ENCODE measurements at places on chromosomes 6 and 20.

- DNase-seq = no peak
Measured at GRCh38 chr6:46918806-46919205, 2.9 kb downstream of the ADGRF5 start.

- no peak for DNase-seq
Measured at GRCh38 chr20:37538003-37538402, 10.3 kb upstream of the BLCAP start.

DNA sequence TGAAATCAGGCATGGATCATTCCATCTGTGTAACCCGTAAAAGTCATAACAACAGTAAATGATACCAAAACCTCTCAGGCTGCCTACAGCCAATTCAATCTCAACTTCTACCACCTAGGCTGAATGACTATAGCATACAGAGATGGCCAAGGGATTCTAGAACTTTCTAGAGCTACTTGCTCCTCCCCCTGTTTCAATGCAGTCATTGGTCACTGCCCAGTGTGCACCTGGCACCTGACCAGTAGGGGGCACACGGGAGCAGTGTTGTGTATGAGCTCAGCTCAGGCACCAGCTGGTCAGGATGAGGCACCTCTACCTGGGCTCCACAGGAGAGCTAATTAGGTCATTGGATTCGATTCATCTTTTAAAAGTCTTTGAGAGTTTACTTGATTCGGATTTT, 86.2 kb downstream of the PLEKHG1 start:
- DNase-seq = peak; percentile 67

DNA sequence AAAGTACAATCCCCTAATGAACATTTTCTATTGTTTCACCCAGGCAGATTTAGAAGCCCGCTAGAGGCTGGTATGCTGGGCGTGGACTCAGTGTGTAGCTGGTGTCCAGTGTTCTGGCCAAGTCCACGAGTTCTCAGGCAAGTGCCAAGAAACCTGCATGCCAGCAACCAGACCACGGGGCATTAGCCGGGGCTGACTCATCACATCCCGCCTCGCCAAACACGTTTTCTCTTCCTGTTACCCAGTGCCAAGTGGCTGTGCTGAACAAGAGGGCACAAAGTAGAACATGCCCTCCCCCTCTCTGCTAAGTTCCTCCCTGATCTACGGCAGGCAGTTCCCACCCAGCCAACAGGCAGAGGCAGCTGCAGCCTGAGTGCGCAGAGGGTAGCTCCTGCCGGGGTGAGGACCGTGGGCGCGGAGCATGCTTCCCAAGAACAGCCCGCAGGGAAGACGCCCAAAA, 29.6 kb downstream of the RAMACL start:
- DNase-seq = no peak

DNA sequence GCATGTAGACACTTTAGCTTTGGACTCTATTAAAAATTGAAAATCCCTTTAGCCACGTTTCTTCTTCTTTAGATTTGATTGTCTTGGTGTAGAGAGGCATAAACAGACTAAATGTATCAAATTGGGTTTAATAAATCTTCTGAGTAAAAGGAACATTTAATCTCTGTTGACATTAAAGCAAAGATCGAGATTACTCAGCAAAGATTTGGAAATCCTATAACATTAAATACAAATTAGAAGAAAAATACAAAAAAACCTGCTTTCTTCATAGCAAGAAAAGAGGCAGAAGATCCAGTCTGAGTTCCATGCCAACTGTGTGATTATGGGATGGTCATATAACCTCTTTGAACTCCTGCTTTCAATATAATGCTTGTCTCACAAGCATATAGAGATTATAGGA, 172.3 kb downstream of the GJA1 start:
- DNase-seq = no peak

DNA sequence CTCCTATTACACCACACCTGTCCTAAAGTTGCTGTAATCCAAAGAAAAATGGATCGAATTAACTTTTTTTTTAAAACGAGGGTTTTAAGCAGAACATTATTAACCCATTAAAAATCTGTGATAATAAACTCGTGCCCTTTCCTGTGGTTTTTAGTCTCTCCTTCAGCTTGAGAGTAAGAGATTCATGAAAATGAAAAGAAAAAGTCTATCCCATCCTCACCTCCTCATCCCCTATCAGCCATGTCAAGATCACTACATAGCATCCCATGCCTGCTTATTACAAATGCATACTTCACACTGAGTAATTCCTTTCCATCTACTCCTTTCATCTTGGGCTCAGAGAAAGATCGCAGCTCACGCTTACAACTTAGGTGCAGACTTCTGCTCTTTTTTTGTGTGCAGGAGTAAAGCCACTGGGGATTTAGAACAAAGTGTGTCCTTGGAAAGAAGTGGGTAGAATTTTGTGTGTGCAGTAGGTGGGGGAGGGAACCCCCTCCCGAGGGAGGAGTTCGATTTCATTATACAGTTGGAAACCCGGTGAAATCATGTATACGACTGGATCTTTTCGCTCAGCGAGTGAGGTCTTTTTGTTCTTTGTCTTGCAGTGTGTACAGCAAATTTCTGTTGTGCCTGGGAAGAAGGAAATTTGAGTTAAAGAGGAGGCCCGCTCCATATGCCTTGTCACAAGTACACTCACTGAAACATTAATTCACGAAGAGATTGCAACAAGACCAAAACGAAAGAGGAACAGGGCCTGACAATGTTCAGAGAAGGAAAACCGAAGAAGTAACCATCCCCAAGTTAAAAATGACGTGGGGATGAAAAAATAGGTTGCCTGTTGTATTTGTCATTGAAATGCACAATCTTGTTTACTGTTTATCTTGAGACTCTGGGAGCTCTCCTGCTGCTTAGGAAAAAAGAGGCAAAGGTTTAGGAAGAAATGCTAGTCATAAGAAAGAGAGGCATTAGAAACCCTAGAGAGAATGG, 146.5 kb upstream of the ZNF217 start:
- no peak for DNase-seq

DNA sequence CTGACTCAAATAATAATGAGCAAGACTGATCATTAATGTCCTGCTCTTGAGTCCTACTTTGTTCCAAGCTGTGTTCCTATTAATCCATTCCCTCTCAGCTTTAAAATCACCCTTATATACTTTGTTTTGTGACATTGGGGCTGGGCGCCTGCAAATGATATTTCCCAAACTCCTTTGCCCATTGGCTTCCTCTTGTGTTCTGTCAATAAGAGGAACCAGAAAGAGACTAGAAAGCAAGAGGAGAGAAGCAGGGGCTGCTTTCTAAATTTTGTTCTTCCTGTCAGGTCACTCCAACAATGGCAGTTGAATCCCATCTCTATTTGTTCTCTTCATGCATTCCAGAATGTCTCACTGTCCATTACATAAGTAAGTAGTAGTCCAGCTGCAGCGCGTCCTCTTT, 21.6 kb upstream of the TRIM27 start:
- DNase-seq = no peak

- peak; percentile 99 for DNase-seq
Measured at GRCh38 chr6:149060985-149061760, 256.3 kb upstream of the TAB2 start.

DNA sequence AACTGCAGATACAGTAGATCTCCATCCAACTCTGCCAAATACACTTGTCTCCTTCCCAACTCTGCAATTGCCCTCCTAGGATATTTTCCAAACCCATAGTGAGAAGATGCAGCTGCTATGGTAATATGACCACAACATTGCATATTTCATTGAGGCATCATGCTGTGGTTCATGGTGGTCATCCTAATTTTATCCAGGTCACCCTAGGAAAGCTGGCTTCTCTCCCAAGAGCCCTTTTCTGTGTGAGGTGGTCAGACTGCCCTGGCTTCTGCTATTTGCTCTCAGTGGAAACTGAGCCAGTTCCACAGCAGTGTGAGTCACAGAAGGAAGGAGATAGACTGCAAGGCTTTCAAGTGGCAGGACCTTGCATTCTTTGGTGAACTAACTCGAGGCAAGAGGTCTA, 5.5 kb downstream of the OGFRL1 start:
- DNase-seq = no peak

GRCh38 chr6:133159255-133159795, 81.8 kb upstream of the EYA4 start:
- DNase-seq = no peak

GRCh38 chr6:114085211-114085610, 114.3 kb upstream of the HDAC2 start:
- no peak for DNase-seq

GRCh38 chr6:40340957-40341356, 246.2 kb downstream of the LRFN2 start:
- no peak for DNase-seq

GRCh38 chr20:64133951-64134407, 26.6 kb upstream of the NPBWR2 start:
- DNase-seq = no peak

- no peak for DNase-seq
Measured at GRCh38 chr6:6564154-6564553, 24.4 kb upstream of the LY86 start.

GRCh38 chr6:145783796-145784195, 30.8 kb downstream of the FBXO30 start:
- no peak for DNase-seq

- DNase-seq = no peak
Measured at GRCh38 chr6:21648475-21649050, 55.0 kb downstream of the SOX4 start.

GRCh38 chr6:102902471-102902870, 1509.0 kb downstream of the GRIK2 start:
- DNase-seq = no peak

DNA sequence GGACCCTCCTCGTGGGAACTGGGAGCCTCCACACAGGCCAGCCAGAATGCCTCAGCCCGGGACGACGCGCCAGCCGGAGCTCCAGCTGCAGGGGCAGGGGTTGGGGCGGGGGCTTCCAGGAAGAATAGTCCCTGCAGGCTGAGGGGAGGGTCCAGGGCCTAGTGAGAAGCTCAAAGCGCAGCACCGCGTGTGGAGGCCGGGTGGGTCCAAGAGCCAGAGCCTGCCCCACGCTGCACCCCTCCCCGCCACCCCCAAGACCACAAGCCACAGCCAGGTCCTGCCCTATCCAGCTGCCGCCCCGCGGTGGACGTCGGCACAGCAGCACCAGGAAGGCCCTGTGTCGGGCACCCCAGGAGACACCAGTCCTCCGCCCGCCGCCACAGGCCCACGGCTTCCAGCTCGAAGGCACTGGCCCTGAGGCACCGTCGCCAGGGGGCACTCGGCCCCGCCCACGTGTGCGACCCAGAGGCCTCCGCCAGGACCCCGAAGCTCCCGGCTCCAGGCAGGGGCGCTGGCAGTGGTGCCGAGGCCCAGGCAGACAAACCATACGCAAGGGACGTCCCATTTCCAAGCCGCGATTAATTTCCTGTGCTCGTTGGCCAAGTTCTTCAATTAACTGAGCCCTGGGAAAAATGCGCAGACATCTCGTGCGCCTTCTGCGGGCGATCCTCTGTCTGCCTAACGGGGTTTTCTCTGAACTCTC, 19.5 kb downstream of the KCNQ2 start:
- DNase-seq = no peak

GRCh38 chr6:144488590-144488989, 203.5 kb downstream of the UTRN start:
- DNase-seq = no peak

DNA sequence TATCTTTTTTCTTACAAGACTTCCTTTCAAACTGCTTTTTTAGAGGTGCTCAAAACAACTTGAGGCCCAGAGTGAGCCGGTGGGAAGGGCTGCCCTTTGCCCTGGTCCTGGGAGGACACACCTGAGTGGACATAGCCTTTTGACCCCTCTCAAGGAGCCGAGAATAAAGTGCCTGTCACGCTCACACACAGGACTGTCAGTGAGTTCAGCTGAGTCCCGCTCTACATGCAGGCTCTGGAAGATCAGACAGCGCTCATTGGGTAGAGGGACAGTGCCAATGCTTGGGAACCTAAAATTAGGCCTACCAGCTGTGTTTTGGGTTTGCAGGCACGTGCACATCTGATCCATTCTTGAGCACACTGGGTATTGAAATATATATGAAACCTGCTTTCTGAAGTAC, 387.8 kb downstream of the CD83 start:
- no peak for DNase-seq

DNA sequence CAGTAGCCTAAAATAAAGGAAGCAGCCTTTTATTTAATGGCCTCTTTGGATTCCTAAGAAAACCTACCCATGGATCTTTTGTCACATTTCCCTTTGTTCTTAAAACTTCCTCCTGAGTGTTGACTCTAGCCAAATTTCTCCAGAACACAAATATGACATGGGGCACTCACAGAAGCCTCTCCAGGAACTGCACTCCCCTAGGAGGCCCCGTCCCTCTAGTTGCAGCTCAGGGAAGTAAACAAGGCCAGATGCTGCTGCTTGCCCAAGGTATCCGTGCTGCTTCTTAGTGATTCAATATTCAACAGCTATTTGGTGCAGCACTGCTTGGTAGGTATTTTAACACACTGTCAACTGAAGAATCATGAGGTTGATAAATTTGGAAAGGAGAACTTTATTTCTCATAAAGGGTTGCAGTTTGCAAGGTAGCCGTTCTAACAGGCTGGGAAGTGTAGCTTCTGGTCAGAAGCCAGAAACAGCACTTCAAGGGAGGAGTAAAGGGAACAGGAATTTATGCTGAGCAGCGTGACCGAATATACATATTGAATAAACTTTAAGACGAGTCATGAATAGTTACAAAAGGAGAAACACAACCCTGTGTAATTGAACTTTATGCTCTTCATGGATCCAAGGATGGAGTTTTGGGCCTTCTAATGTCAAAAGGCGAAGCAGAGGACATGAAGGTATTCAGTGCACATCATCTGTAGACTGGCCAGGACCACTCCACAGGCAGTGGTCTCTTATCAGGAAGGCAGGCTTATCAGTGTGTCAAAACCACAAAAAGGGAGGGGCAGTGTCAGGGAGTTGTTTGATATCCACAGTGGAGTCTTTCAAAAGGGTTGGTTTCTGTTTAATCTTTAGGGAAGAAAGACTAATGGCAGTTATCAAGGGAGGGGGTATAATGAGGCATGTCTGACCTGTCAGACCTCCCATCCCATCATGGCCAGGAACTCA, 63.3 kb downstream of the CD24 start:
- DNase-seq = peak; percentile 14

DNA sequence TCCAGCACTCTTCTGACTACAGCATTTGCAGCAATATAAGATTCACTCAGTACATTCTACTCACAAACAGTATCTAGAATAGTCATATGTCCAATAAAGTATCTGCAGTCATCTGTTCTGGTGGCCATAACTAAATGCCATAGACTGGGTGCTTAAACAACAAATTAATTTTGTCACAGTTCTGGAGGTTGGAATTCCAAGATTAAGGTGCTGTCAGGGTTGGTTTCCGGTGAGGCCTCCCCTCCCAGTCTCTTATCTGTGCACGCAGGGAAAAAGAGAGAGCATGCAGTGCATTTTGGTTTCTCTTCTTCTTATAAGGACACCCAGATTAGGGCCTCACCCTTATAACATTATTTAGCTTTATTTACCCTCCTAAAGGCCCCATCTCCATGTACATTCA, 21.3 kb upstream of the NUS1 start:
- no peak for DNase-seq

- peak; percentile 66 for DNase-seq
Measured at GRCh38 chr20:39874049-39874893, 814.8 kb downstream of the MAFB start.

DNA sequence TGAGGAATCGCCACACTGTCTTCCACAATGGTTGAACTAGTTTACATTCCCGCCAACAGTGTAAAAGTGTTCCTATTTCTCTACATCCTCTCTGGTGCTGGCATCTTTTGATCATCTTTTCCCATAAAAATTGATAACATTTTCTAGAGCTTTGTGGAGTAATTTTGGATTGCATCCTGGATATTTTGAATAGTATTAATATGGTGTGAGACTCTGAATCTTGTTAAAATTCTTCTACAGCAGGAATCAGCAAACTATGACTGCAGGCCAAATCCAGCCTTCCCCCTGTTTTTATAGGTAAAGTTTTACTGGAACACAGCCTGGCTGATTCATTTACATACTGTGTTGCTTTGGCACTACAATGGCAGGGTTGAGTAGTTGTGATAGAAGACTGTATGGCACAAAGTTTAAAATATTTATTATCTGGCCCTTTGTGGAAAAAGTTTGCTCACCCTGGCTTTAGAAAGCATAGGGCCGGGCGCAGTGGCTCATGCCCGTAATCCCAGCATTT, 15.0 kb upstream of the RNF8 start:
- no peak for DNase-seq

Data from NCI-H1417 (cell line).